ENCODE measurements at places on chromosomes 7 and 10.

DNA sequence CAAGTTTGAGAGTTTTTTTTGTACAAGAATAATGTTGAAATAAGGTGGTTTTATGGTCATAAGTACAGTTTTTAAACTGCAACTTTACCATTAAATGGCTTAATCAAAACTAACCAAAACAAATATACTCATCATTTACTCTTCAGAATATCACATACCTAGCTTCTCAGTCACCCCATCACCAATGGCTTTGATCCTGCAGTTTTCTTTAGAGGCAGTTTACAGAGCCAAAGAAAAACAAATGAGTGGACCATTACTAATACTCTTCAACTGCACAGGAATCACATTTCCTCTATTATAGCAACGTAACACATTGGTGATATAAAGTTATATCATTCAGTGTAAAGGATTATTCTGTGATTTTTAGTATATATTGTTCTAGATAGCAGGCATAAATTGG, 576.1 kb upstream of the LRRTM3 start:
- DNase-seq = no peak

DNA sequence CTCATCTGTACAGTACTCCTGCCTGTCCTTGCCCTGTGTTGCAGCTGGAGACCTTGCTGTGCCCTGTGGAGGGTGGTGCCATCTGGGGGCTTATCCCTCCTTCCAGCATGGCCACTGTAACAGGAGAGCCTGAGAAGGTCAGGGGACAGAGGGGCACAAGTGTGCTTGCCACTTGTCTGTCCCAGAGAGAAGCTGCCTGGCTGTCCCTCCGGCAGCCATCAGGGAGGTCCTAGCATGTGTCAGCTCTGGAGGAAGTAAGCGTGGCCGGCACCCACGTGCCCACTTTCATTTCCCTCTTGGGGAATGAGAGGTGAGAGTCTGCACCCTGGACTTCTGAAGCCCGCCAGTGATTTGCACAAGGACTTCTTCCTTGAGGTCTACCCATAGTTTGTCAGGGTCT, 97.0 kb upstream of the PPIF start:
- DNase-seq = no peak

DNA sequence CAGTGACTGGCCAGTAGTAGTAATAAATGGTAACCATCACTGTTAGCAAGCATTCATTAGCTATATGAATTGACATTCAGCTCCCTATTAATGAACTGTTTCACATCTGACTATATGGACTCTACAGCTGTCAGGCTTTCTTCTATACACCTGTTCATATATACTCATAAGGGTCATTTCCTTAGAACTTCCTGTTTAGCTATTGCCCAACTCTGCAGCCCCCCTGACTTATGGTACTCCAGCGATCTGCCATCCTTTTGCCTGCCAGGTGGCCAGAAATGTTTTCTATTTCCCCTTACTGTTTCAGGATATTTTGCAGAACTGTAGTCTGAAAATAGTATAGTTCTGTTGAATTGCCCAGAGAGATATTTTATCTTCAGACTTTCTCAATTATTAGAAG, 56.6 kb downstream of the TASOR2 start:
- DNase-seq = no peak

GRCh38 chr10:15112657-15113056, 15.5 kb downstream of the RPP38 start:
- no peak for DNase-seq

DNA sequence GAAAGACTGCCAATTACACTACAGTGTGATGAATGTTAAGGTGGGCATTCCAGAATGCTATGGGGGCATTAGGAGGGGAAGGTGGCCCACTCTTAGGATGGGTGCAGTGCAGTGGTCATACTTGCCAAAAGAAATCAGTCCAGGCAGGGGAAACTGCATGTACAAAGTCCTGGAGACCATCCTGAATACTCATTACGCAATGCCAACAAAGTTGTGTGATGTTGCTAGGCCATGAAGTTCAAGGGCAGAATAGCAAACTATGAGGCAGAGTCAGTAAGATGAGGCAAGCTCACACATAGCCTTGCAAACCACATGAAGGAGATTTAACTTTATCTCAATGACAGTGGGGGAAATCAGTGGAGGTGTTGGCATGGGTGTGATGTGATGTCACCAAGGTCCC, 49.8 kb upstream of the SLC35B4 start:
- DNase-seq = no peak

DNA sequence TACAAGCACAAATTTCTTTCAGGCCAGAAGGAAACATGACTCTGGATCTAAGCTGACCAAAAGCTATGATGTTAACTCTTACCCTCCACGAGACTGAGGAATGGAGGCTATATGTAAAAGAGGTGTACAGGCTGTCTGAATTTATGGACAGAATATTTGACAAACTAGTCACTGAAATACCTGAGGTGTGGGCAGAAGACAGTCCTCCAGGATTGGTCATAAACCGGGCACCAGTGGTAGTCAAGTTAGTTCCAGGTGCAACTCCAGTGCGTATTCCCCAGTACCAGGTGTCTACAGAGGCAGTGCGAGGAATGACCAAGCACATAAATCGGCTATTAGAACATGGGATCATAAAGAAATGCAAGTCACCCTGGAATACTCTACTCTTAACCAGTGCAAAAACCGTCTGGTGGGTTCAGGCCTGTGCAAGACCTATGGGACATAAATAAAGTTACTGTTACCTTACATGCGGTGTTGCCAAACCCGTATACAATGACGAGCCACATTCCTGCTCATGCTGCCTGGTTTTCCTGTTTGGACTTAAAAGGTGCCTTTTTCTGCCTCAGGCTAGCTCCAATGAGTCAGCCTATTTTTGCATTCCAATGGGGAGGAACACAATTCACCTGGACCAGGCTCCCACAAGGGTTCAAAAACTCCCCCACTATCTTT, 6.7 kb upstream of the CYREN start:
- DNase-seq = no peak

GRCh38 chr10:70664702-70665195, 7.6 kb upstream of the ADAMTS14 start:
- DNase-seq = no peak

- no peak for DNase-seq
These were observed 68.3 kb upstream of the LYZL2 start for GRCh38 chr10:30697806-30698205.

DNA sequence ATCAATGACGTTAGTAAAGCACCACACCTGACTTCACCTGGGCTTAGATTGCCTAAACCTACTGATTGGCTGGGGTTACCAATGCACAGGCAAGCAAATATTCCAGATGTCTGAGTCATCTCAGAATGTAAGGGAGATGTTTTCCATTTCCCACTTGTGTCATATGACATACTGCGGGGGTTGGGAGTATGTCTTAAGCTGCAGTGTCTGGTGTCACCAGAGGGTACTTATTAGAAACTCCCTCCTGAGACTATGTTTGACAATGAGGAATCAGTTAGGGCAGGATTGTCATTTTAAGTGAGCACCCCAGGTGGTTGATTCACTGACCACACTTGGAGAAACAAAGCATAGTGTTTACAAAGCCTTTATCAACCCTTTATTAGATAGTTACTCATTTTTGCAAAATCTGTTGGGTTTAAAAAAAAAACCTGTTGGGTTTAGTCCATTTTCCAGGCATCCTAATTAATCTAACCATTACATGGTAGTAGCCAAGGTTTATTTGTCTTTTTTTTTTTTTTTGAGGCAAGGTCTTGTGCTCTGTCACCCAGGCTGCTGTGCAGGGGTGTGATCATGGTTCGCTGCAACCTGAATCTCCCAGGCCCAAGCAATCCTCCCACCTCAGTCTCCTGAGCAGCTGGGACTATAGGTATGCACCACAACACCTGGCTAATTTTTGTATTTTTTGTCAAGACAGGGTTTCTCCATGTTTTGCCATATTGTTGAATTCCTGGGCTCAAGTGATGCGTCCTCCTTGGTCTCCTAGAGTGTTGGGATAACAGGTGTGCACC, 72.5 kb downstream of the CDK6 start:
- no peak for DNase-seq

- DNase-seq = no peak
These were observed 133.8 kb upstream of the PLXNA4 start for GRCh38 chr7:132709971-132710567.

GRCh38 chr7:17640730-17641377, 299.4 kb downstream of the SNX13 start:
- peak; percentile 1 for DNase-seq

GRCh38 chr7:84216472-84216871, 21.9 kb upstream of the SEMA3A start:
- no peak for DNase-seq
